ENCODE measurements at places on chromosomes 1 and 21. TPM values are rescaled to one million over a fixed set of nuclear protein-coding genes. Genes with fewer than 3 reads are reported as not detected.

RHEX gene
- total RNA-seq: 21.3 TPM

DNA sequence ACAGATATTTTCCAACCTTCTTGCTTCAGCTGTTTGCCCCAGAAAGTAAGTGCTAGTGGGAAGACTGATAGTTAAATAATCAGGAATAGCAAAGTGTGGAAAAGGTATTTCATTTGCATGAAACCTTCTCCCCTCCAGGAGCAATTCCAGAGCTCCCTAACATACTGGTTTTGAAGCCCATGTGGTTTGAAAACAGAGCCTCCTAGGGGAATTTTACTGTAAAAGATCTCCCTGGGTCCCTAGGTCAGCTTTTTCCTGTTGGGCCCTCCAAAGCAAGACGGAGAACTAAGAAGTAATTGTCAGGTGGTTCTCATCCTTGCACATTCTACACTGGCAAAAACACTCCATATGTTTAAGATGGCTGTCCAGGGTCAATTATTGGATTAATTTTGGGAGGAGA is 218.7 kb upstream of the FOXD3 start:
- no peak for DNase-seq

DNA sequence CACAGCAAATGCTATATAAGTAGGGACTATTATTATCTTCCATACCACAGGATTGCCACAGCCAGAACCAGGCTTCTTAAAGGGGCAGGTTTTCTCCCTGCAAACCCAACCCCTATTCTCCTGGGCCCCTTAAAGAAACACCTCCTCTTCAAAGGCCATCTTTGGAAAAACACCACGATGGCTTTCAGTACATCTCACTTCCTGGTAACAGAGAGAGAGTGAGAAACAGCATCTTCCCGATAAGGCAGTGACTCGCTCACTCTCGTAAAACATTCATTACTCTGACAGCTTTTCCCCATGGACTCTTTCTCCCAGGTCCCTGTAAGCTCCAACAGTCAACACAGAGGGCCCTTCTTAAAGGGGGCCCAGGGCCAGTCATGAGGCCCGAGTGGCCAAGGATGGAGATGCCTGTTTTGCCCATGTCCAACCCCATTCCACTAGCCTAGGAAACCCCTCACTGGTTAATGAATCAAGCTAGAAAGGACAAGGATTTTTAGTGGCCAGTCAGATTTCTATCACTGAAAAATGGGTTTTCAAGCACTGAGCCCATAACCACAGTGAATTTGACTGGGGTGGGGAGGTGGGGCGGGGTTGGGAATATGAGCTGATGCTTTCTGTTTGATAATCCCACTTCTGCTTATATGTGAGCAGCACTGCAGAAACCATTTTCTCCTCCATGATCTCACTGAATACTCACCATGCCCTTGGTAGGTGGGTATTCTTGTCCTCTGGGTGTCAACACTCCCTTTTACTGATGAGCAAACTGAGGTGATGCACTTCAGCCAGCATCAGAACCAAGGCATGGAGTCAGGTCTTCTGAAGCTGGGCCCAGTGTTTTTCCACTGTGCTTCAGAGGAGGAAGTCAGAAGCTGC is 3.6 kb upstream of the NAV1 start:
- no peak for DNase-seq

GRCh38 chr1:35164893-35165292 is 28.1 kb downstream of the SFPQ start:
- no peak for DNase-seq

EIF2D gene
- 31.8 TPM for total RNA-seq

DNA sequence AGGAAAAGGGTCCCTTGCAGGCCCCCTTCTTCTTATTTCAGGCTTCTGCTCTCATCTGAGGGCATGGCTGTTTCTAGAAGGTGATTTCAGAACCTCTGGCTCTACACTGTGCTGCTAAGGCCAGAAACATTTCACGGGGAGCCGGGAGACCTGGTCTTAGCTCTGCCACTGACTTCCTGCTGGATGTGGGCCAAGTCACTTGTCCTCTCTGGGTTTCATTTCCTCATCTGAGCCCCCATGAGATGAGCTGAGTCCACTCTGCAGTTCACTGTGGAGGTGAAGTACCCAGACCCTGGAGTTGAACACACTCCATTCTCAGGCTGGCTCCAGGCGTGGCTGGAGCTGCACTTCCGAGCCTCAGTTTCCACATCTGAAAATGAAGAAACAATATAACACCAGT is 2.1 kb downstream of the PADI1 start:
- no peak for DNase-seq

GCSAML gene
- total RNA-seq: 1.4 TPM

DNA sequence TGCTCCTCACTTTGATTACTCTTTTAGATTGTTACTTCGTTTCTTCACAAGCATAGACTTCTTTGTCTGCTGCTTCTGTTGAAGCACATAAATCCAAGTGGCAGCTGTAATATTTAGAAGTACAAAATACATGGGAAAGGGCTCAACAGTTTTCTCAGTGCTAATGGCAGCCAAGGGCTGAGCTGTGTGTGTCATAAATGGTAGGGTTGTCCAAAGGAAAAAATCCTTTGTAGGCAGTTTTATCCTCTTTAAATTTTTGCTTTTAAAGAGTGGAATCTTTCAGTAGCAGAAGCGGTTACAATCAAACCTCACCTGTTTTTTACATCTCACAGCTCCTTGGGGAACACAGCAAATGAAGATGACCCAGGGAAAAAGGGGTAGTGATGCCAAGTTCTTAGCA is 650.8 kb downstream of the PLPP3 start:
- no peak for DNase-seq

GRCh38 chr1:113784104-113784779 is 25.0 kb upstream of the PHTF1 start:
- DNase-seq: peak; percentile 46

GRCh38 chr1:212515329-212515760 is 82.6 kb downstream of the NENF start:
- no peak for DNase-seq

GSTM1 gene
- total RNA-seq: not detected

GRCh38 chr1:206002871-206003801 is at the start of gene RAB7B:
Gene RAB7B, minus strand, starts transcription at chr1:206003395. Its CDS starts 9,260 bp downstream, at chr1:205994135.
- DNase-seq: no peak

GRCh38 chr1:207787776-207788175 is 35.9 kb downstream of the CD46 start:
- DNase-seq: no peak

DNA sequence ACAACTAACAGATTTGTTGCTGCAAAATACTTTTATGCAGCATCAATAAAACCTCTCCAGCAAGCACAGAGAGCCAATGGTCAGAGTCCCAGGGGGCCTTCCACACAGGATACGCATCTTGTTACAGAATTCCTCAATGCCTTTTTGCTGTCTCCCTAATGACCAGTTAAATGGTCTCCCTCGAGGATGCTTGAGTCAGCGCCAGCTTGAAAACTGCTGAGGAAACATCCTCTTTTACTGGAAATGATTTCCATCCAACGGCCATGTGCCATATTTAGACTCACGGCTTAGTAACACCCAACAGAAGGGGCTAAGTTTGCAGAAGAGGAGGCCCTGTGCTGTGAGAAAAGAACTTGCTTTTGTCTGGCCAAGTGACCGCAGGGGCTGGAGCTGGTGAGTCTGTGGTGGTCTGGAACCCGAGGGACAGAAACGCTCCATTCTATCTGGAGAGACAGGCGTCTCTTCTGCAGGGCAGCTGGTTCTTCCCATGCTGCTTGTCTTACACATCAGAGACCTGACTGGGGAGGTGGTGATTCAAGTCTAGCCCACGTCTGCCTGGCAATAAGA is 496.4 kb downstream of the SETD4 start:
- no peak for DNase-seq

GRCh38 chr1:226788965-226789364 is 49.9 kb upstream of the ITPKB start:
- no peak for DNase-seq

GRCh38 chr1:100404821-100405220 is 52.5 kb downstream of the CDC14A start:
- no peak for DNase-seq

C1QTNF12 gene
- total RNA-seq: 4.1 TPM

ZMYND12 gene
- 0.47 TPM for total RNA-seq

GRCh38 chr1:23533246-23534023 is 2.4 kb upstream of the E2F2 start:
- no peak for DNase-seq

Data from natural killer cell (primary cell).